ENCODE measurements at places on chromosomes 3 and 15.

GRCh38 chr3:1462371-1462770, 369.5 kb downstream of the CNTN6 start:
- DNase-seq, result no peak

DNA sequence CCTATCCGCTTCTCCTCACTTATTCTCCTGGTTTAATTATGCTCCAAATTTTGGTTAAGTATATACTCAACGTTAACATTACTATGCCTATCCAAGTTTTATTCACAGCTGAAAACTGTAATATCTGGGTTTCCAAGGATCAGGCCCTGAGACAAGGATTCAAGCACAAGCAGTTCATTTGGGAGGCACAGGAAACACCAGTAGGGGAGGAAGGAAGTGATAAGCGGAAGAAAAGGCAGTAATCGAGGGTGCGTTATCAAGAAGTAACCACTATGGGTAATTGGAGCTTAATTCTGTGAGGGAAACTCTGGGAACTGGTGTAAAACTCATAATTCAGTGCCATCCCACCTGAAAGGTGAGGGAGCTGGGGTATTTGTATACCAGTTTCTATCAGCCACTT, 120.3 kb downstream of the KCNAB1 start:
- DNase-seq, result no peak

- no peak for DNase-seq
These were observed 436.6 kb downstream of the VGLL3 start for GRCh38 chr3:86554383-86554782.

DNA sequence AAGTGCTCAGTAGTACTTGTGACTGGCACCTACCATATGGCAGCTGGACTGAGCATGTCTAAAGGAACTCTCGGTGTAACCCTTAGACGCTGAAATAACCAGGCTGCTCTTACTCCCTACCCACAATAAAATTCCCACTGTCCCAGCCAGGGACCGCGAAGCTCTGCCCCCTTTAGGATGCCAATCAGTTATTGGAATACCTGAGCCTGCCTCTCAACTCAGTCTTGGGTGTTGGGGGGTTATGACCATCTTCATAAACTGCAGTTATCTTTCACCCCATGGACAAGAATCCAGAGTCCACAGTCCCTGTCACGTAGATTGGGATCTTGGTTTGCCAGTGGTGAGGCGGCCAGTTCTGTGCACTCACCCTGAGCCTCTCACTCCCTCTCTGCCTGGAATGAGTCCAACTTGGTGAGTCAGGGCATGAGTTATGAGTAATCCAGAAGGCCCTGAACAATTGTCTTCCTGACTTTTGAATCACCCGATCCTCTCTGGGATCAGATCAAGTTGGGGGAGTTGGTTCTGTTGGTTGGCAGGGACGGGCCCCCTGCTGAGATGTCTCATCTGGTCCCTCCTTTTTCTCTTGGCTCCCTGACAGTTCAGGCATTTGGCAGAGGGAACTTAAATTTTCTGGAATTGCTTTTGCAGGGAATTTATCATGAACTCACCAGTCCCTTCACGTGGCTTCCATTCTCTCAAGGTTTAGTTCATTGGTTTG, 120.1 kb upstream of the UBE2E1 start:
- DNase-seq, result no peak

DNA sequence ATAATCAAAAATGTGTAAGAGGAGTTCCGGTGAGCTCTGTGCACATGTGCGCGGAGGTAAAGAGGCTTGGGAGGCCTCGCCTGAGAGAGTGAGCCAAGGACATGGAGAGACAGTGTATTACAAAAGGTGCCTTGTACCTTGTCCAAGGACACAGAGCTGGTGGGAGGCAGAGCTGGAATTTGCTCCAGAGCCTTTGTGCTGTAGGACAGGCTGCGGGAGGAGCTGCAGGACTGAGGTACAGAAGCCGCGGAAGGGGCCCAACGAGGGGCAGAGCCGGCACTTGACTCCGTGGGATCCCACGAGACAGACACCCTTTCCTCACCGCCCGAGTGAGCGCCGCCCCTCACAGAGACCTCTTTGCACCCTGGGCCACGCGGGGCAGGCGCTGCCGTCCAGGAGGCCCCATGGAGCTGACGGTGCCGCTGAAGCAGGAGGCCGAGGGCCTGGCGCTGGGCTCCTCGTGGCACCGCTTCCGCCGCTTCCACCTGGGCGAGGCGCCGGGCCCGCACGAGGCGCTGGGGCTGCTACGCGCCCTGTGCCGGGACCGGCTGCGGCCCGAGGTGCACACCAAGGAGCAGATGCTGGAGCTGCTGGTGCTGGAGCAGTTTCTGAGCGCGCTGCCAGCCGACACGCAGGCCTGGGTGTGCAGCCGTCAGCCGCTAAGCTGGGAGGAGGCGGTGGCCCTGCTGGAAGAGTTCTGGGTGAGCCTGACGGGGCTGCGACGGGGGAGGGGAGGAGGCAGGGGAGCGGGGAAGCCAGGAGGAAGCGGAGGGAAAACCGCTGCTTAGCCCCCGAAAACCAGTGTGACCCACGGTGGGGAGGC, 68.7 kb downstream of the SLTM start:
- DNase-seq, result no peak

GRCh38 chr3:128188956-128189355, 35.7 kb downstream of the EEFSEC start:
- no peak for DNase-seq

DNA sequence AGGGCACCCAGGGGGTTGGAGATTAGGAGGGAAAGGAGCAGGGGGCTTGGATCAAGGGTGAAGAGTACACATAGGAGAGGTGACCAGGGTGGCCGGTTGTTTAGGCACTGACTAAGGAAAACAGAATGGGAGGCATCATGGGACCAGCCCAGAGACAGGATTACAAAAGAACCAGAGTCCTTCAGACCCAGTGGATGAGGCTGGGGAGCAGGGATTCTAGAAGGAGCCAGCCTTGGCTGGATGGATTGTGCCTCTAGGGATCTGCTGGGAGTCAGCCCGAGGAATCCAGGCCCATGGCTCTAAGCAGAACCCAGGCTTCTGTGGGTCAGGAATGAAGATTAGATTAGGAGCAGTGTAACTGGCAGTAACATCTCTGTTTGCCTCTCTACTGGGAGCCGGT, 98.6 kb downstream of the ARNT2 start:
- no peak for DNase-seq

GRCh38 chr3:175593331-175593730, 734.2 kb downstream of the NAALADL2 start:
- DNase-seq, result no peak

DNA sequence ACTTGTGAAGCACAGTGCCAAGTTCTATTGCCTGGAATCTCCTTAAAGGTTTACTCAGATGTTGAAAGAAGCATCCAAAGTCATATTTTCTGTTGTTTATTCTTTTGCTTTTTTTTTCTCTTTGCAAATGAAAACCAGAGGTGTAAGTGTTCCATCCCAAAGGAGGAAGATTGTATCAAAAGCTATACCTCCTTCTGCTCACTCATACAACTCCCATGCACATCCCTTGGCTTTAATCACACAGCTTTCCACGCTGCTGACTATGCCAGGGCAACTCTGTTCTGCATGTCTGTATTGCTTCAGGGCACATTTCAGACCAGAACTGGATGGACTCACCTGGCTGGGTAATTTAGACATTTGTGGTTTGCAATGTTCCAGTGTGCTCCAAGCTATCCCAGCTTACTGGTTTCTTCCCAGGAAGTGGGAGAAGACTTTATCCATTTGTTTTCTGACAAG, 399.6 kb upstream of the TBL1XR1 start:
- DNase-seq, result no peak

DNA sequence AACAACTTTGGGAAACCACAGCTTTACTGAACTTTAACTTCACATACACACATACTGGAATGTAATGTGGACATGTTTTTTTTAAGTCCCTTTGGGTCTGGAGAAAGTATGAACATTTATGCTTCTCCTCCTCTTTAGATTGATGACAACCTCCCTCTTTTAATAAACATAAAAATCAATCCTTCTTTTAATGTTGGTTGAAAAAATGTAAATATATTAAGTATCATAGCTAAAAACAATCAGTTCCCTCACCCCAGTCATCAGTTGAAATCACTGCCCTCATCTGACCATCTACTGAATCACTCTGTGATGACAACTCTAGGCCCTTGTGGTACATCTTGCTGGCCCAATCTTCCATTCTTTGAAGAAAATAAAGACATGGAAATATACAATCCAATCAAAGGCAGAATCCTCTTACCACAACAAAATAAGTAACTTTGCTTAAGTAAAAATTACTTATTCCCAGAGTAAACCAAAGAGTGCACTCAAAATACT, 6.4 kb downstream of the AAGAB start:
- no peak for DNase-seq

- no peak for DNase-seq
These were observed 4.5 kb downstream of the CHST13 start for GRCh38 chr3:126528419-126528799.

- DNase-seq, result no peak
These were observed 175.6 kb downstream of the SMAD6 start for GRCh38 chr15:66877477-66878271.

DNA sequence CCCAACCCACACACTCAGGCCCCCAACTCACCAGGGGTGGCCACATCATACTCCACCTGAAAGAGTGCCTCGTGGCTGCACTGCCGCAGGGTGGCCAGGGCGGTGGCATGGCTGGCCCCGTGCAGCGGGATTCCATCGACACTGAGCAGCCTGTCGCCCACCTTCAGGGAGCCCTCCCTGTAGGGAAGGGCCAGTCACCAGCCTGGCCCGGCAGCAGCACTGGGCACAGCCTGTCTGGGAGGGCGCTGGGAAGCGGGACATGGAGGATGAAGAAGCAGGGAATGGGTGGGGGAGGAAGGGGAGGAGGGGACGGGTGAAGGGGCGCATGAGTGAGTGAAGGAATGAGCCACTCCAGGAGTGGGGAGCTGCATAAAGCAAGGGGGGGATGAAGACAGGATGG, 18.5 kb downstream of the GRIP2 start:
- DNase-seq, result no peak

DNA sequence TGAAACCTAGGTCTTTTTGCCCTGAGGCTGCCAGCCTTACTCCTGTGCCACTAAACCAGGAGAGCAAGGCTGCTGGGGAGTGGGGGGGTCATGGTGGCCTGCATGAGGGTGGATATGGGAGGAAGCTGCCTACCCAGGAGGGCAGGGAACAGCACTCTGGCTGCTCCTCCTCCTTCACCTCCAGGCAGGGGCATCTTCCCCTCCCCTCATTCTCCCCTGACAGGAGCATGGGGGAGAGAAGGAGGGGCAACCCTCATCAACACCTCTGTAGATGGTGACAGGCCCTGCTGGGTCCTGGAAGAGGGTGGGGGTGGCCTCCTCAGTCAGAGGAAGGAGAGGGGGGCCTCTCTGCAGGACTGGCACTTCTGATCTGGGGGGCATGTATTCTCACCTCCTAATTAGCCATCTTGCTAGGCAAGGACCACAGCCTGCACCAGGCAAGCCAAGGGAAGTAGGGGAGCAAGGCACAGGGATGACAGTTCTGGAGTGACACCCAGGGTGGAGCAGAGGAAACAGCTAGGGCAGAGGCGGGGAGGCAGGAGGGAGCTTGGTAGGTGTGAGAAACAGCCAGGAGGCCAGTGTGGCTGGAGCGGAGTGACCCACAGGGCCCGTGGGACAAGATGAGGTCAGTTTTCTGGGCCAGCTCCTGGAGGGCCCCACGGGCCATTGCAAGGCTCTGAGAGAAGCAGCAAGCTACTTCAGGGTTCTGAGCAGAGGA, 4.9 kb downstream of the CCDC33 start:
- DNase-seq, result no peak

DNA sequence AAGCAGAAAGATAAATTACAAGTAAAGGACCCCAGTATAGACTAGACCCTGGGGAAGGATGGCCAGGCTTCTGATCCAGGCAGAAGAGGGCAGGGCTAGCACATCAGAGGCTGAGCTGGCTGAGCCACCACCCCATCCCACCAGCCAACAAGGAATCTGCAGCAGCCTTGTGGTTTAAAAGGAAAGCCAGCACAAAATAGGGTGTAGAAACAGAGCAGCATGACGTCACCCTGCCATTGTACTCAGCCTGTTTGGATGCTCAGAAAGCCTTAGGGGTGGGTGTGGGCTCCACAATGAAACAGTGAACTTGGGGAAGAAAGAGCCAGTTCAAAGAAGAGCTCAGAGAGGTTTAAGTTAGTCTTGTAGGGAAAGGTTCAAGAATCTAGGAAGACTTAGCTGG, 28.2 kb downstream of the DUOX1 start:
- no peak for DNase-seq

Data from cortex of kidney (tissue), 1 donor.